ENCODE measurements at places on chromosomes 6 and 20.

GRCh38 chr20:17012546-17013226 is 214.2 kb upstream of the PCSK2 start:
- no peak for DNase-seq

DNA sequence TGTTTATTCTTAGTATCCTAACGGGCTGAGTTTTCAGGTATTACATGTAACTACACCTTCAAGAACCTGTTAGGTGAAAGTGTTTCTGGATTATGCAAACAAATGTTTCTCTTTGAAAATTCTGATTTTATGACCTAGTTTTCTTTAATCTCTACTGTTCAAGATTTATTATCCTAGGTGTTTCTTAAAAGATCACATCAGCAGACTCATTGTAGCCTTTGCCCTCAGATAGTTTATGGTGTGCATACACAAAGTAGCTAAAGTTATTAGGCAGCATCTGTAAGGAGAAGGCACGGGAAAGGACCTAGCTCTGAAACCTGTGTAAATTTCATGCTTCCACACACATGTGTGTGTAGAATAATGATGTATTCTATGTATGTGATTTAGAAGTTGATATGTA is 21.7 kb downstream of the PANK2 start:
- DNase-seq, result no peak

GRCh38 chr6:147853574-147853973 is 345.1 kb downstream of the SAMD5 start:
- no peak for DNase-seq

DNA sequence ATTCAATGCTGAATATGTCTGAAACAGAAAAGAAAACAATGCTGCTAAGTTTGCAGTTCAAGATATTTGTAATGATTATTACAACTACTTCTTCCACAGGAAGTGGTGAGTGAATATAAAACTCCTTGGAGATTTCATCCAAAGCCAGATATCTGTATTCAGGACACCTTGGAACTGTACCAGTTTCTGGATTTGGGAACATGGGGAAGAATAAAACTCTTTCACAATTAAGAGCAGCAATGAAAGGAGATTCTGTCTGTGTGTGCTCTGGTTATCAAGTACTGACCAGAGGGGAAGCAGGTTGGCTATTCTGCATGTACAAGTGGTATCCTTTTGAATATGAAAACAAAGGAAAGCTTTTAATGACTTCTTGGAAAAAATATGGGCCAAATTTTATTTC is 21.1 kb downstream of the ELOVL2 start:
- no peak for DNase-seq

DNA sequence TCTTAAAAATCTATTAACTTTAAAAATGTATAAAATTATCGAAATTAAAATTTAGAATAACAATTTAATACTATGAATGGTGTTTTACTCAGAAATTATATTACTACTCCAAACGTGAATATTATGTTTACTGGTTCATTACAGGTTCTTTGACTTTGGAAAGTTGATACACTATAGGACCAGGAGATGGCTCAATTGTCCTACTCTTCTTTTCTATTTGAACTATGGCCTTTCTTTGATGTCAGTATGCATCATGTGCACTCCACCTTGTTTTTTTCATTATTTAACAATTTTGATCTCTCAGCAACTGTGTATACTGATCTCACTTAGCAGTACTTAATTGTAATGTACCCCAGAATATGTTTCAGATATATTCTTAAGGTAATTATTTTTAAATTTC is 391.5 kb upstream of the MANEA start:
- no peak for DNase-seq

DNA sequence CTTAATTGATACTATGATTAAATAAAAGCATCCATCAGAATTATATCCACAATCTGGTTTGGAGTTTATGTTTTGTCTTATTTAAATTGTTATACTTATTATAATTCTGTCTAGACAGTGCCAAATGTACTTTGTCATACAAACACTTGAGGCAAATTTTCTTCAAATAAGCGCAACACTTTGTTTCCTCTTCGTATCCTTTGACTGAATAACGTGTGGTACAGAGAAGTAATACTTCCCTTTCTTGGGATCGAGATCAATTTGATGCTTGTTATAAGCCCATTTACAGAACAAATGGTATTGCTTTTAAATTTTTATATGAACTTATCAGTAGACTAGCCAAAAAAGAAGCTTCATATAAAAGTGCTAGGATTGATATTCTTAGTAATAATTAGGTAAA is 111.0 kb downstream of the ATG5 start:
- DNase-seq, result no peak

GRCh38 chr6:80280262-80281010 is 174.0 kb downstream of the BCKDHB start:
- no peak for DNase-seq

DNA sequence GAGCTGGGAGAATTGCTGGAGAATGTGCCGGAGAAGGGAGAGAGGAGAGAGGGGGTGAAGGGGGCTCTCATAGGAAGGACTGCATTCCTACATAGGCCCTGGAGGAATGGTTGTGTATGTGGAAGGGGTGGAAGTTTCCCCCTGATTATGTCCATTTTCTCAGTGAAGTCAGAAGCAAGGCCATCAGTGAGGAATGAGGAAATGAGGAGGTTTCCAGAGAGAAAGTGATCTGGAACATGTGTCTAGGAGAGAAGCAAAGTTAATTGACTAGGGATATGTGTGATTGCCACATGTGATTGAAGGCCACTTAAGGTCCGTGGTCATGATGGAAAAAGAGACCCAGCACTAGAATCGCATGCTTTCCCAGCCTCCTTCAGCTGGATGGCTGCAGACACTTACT is 42.3 kb downstream of the TBPL1 start:
- DNase-seq, result no peak

DNA sequence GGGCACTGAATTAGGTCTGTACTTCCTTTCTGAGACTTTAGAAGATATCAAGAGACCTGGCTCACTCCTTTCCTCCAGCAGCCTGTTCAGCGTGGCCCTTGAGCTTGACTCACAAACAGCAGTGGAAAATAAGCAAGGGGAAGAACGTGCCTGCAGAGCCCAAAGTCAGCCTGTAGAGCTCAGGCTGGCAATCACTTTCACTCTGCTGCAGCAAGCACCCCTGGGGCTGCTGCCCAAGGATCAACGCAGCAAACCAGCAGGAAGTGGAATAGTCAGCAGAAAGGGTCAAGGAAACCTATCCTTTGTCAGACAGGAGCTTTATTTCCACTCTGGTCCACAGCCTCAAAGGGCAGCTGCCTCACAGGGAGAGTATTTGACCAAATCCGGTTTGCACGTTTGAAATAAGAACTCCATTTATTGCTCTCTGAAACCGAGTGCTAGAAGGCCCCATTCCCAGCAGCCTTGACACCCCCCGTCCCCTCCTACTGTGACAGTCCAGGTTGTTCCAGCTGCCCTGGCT is 77.4 kb downstream of the PRDM1 start:
- DNase-seq, result peak; percentile 68

- no peak for DNase-seq
Measured at GRCh38 chr6:161444464-161444863, 170.6 kb upstream of the AGPAT4 start.

DNA sequence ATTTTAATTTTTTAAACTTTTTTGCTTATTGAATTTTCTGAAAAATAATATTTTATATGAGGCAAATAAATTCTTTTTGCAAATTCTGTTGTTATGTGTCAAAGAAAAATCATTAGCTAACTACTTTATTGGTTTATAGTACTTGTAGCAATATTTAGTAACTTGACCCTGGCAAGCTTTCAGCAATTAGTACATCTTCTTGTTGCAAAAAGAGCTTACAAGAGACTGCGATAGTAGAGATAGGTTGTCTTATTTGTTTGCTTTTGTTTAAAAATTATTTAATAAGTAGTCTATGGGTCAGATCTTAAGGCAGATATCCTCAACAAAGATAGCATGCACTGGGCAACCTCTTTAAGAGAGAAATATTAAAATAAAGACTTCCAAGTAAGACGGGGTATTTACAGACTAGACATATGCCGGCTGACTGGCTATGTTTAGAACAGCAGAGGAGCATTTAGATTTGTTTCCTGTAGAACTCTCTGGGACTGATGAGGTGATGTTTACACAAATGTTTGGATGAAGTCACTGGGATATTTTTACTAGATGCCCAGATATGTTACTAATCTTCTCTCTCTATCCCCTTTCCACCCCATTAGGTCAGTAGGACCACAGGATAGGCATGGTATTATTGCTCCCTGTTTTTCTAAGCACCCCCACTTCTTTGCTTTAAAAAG is 25.0 kb downstream of the VGLL2 start:
- DNase-seq, result no peak

DNA sequence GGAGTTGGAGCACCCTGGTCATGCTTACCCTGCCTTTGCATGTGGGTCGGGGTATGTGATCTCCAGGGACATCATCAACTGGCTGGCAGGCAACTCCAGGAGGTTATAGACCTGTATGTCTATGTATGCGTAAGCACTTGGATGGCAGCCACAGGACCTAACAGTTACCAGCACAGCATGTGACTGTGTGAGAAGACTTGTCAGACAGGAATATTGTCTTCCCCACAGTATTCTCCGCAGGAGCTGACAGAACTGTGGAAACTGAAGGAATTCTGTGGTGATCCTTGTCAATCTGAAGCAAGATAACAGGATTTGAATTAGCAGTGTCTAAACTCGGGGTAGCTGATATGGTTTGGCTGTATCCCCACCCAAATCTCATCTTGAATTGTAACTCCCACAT is 59.2 kb downstream of the TMEM244 start:
- no peak for DNase-seq

GRCh38 chr20:20286061-20286460 is 81.8 kb upstream of the INSM1 start:
- no peak for DNase-seq

DNA sequence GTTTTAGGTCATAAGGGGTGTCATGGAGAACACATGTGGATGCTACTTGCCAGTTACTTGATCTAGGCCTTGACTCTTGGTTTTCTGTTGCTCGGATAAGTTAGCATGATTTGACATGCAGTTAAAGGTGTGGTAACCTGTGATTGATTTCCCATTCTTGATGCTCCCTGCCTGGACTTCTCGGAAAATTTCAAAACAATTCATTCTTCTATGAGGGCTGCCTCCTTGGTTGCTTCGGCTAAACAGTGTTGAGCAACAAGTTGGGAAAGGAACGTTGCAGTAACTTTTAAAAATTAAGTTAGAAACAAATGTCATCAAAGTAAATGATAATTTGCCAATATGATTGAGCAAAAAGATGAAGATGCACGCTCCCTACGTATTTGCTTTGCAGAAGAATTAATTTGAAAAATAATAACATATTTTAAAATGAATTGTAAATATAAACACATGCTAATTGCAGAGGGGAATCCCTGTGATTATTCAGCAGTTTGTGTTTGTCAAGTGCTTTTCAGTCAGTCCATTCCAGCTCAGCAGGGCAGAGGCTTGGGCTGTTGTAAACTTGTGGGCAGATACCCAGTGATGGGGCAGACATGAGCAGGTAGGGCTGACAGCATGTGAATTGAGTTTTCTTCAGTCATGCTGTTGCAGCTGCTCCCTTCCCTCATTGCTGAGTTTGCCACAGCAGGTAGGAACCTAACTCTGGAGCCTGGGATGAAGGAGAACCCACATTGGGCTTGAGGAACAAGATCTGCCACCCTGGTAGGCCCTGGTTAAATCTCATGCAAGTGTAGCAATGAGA is 110.2 kb downstream of the ESR1 start:
- DNase-seq, result no peak

- DNase-seq, result peak; percentile 40
Measured at GRCh38 chr20:20360464-20360863, 7.4 kb upstream of the INSM1 start.

DNA sequence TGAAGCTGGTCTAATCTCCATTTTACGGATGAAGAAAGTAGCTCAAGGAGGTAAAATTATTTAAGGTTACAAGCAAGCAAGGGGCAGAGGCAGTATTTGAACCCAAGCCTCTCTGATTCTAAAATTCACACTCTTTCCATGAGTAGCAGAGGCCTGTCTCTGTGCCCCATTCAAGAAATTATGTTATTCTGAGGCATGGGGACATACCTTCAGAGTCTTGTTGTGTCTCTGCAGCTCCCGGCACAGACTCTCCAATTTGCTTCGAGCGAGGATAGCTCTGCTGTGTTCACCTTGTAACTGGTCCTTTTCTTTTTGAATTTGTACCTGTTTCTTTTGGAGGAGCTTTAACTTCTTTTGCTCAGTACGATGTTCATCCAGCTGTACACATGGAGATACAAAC is 21.5 kb downstream of the TXLNB start:
- DNase-seq, result no peak

DNA sequence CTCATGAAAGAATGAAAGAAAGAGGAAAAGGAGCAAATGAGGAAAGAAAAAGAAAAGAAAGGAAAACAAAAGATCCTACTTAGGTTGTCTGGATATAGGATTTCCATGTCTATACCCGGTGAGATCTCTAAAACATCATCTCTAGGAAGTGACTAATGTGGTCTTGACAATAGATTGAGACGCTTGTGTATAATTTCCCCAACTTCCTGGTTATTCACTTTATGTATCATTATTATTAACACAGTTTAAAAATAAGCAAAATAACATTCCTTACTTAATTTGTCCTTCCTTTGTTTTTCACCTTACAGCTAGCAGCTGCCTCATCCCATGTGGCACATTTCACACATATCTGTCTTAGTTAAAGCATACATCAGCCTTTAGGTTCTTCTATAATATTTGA is 27.0 kb downstream of the LAMA4 start:
- DNase-seq, result no peak

DNA sequence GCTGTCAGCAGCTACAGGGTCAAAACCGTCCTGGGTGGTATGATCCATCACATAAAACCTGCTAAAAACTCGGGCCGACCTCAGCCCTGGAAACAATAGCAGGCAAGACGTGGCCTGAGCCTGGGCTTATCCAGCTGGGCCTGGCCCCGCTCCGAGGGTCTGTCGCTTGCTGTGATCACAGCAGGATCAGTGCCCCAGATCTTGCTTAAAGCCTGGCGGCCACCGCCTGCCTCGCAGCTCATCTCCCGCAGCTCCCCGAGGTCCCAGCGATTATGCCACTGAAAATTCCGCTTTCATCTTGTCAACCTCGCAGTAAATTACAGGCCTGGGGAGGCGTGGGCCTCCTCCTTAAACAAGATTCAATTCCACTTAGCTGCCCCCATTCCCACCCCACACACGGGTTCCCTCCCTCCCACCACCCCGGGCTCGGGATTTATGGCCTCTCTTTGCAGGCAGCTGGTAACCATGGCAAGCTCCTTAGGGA is 40.1 kb downstream of the CDH22 start:
- no peak for DNase-seq

DNA sequence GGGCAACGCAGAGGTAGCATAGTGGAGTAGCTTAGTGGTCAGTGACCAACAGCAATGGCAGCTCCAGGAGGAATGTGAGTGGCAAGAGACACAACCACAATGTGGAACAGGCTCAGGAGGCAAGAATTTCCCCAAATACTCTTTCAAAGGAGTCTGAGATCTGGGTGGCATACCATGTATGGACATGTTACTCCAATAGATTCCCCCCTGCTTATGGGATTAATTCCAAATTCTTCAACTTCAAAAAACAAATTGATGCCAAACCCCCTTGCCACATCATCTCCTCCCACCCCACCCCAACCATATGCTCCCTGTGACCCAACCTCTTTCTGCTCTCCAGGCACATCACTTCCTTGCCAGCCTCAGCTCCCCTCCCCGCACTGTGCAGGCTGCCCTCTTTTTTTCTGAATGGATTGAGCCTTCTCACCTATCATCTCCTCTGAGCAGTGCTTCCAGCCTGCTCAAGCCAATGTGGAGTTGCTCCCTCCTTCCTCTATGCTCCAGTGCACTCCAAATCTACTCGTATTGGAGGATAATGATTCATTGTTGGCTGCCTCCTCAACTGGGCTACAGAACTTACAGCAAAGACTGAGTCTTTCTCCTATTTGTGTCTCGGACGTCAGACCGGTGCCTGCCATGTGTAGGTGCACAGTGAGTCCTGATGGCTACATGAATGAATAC is 93.0 kb upstream of the CEP85L start:
- DNase-seq, result no peak

GRCh38 chr6:52964318-52964717 is 30.8 kb downstream of the GSTA4 start:
- no peak for DNase-seq
